Trophoblast cell (in vitro differentiated cells and primary cell): ENCODE measurements at places on chromosomes 2 and 18.
A peak's percentile ranks its signal among the peaks of the same experiment; 100 is the strongest.

- DNase-seq: no peak
Measured at GRCh38 chr2:2061091-2061696, 269.9 kb downstream of the MYT1L start.

- peak; percentile 60 for DNase-seq
Measured at GRCh38 chr2:160431441-160431840, 62.2 kb downstream of the RBMS1 start.

DNA sequence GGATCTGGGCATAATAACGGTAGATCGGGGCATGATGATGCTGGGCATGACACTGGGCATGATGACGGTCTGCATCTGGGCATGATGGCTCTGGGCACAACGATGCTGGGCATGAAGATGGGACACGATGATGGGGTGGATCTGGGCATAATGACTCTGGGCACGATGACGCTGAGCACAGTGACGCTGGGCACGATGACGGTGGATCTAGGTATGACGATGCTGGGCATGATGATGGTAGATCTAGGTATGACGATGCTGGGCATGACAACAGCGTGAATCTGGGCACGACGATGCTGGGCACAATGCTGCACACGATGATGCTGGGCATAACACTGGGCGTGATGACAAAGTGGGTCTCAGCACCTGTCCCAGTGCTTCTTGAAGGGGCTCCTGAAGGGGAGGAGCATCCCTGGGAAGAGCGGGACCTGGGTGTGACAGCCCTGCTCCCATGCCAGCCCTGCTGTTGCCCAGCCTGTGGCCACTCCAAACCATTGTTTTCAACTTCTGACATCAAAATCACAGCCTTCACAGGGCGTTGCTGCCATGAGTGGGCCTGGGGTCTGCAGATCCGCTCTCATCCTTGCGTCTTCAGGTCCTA lies 30.4 kb upstream of the ALLC start:
- DNase-seq: no peak

GRCh38 chr2:66084948-66085590 lies 349.9 kb upstream of the MEIS1 start:
- DNase-seq: no peak

DNA sequence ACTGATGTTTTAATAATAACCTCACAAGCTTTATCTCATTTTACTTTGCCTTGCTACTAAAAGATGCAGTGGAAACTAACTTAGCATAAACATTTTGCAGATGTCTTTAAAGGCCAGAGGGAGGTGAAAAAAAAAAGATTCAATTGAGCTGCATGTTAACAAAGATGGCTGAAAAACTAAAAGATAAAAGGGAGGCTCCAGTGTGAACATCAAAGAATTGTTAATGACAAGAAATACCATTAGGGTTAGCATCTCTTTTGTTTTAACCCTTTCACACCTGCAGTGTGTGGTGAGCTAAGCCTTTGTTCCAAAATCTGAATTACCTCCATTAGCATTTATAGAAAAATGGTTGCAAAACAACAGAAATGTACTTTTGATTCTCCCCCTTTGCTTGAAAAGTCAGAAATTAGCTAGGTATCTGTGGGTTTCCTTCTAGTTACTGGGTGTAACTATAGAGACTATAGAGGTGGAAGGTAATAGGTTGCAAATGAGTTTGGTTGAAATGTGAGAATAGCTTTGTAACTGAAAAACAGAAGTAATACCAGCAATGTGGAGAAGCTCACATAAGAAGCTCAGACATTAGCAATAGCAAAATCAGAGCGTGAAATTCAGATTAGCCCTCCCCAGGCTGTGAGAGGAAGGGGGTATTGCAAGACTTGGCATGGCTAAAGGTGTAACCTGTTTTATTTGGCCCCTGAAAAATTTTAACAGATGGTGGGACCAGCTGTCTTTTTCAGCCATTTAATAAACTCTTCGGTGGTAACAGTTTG lies 34.8 kb upstream of the SP5 start:
- no peak for DNase-seq

DNA sequence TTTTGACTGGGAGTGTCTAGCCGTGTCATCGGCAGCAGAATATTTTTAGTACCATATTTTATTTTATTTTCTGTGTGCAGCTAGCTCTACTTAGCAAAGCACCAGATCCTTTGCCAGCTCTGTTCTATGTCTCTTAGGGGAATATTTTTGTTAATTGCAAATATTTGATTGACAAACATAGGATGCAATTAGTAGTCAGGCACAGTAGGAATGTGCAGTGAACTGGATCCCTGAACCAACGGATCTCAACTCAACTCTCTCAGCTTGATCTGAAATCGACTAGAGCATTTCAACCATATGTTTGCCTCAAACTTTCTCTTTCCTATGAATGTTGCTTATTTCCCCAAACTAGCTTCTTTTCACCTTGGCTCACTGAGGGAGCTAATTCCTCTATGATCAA lies 998.0 kb upstream of the FANCL start:
- DNase-seq: no peak

DNA sequence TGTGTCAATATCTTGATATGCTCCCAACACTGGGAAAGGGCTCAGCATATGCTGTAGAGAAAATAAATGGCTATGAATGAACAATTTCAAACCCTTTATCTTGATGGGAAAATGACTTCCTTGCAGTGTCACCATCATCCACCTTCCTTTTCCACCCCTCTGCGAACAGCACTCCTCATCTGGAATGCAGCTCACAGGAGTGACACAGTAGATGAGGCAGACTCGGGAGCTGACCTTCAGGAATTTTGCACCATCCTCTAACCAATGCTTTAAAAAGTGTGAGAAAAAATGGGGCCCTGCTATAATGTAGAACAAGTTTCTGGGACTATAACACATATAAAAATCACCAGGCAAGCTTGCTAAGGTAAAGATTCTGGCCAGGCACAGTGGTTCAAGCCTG lies 41.3 kb upstream of the YPEL5 start:
- no peak for DNase-seq

GRCh38 chr2:143726151-143726845 lies 597.1 kb downstream of the ARHGAP15 start:
- no peak for DNase-seq

DNA sequence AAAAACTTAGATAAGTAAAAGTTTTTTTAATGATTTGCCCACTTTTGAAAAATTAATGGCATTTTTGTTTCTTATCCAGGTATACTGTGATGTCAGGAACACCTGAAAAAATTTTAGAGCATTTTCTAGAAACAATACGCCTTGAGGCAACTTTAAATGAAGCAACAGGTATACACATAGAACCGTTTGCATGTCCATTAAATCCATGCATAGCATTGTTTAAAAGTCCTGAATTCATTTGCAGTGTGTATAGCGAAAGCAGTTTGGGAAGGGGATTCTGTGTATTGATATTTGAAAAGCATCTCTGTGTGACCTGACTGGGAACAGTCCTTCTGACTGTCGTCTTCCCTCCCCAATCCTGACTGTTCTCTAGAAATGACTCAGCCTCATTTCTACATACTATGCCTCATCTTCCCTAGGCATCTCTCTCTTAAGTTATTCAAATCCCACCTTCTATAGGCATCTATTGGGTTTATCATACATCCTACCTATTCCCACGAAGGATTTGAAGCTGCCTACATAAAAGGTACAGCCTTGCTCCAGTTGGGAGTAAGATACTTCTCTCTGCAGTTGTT lies 79.2 kb upstream of the MAP3K20 start:
- DNase-seq: peak; percentile 78

DNA sequence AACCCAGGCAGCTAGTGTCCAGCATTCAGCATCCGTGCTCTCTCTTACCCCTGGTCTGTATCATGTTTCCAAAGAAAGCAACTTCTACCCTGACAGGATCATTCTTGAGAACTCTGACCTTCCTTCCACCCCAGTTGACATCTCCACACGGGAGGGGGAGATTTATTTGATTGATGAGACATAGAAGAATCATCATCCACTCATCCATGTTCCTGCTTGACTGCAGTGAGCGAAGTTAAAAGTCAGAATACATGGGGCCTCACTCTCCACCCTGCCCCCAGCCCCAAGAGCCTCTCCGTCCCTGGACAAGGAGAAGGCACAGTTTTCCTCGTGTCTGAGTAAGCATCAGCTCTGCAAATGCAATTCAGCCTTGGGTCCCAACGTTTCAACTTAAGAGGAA lies 356.0 kb upstream of the TNP1 start:
- no peak for DNase-seq
